Placental epithelial cell (primary cell): ENCODE measurements at places on chromosomes 7 and 10. TPM values are rescaled to one million over a fixed set of nuclear protein-coding genes. Genes with fewer than 3 reads are reported as not detected.

Gene DEPP1
- total RNA-seq: 0.87 and 1.2 TPM in 2 replicates

Gene HOXA5
- total RNA-seq: 0.39 TPM in 1 of 2 replicates, not detected in the other

Gene SLC13A1
- not detected in 2 replicates for total RNA-seq

Gene C10orf71
- not detected in 2 replicates for total RNA-seq

Gene FIGNL1
- total RNA-seq: 9.7 and 11.4 TPM in 2 replicates

Gene AFAP1L2
- 80.5 and 104 TPM in 2 replicates for total RNA-seq

Gene TMEM236
- 0.39 and 0.43 TPM in 2 replicates for total RNA-seq

Gene NEBL
- total RNA-seq: 30.2 and 47.7 TPM in 2 replicates

Gene LIPK
- total RNA-seq: not detected in 2 replicates
